ENCODE measurements at places on chromosomes 5 and 9. TPM values are rescaled to one million over a fixed set of nuclear protein-coding genes. Genes with fewer than 3 reads are reported as not detected.

Gene PCDHGB6
- 0.09 TPM for total RNA-seq

Gene WDR31
- 1.4 TPM for total RNA-seq

Gene LCP2
- 243 TPM for total RNA-seq

Gene EQTN
- total RNA-seq, result not detected

Gene SMIM15
- 64.3 TPM for total RNA-seq

Gene DMRT3
- not detected for total RNA-seq

Gene GARNL3
- total RNA-seq, result 4.2 TPM

Gene SLC4A9
- total RNA-seq, result 0.36 TPM

Gene IFNA13
- total RNA-seq, result not detected

Gene PCDHGA4
- not detected for total RNA-seq

Gene FOCAD
- 42.8 TPM for total RNA-seq

Gene HTR4
- total RNA-seq, result not detected

Gene SCAI
- total RNA-seq, result 10.8 TPM

Gene GABRP
- not detected for total RNA-seq

Gene FIBCD1
- total RNA-seq, result not detected

Gene FAM81B
- total RNA-seq, result not detected

Gene PCDHB6
- not detected for total RNA-seq

Gene IL3
- total RNA-seq, result 0.25 TPM

Gene DIPK1B
- not detected for total RNA-seq

Gene EMB
- total RNA-seq, result 67.1 TPM

Gene PCDHGB2
- total RNA-seq, result 0.11 TPM

Gene SLC36A3
- not detected for total RNA-seq

Gene PCDHGC5
- total RNA-seq, result not detected

Gene B4GALT1
- 41.2 TPM for total RNA-seq

Gene LHX6
- total RNA-seq, result 0.22 TPM

Gene TERT
- total RNA-seq, result 12.7 TPM

Gene LCN1
- total RNA-seq, result not detected

Gene CAPSL
- total RNA-seq, result 0.43 TPM

Gene KCNV2
- not detected for total RNA-seq

Gene FOXB2
- total RNA-seq, result not detected

Gene SV2C
- not detected for total RNA-seq

Gene TLR4
- total RNA-seq, result not detected

Gene FOXD4
- total RNA-seq, result not detected

Gene ANGPTL2
- total RNA-seq, result not detected

Gene GFM2
- 30.5 TPM for total RNA-seq

Gene SNAPC3
- total RNA-seq, result 30.3 TPM

Gene ELOVL7
- total RNA-seq, result not detected

Gene PCAT7
- total RNA-seq, result not detected

Gene GMCL2
- not detected for total RNA-seq

Gene CD72
- 15.5 TPM for total RNA-seq

Gene ZDHHC11B
- total RNA-seq, result 0.59 TPM

Gene CDO1
- 0.18 TPM for total RNA-seq
